Stimulated activated CD8-positive, alpha-beta memory T cell treated with anti-CD3 and anti-CD28 coated beads, Interleukin-2, amount 100 ng/mL, for 1 hour (primary cell): ENCODE measurements at places on chromosomes 16 and 17.

- no peak for DNase-seq
These were observed 1.5 kb downstream of the MRPL27 start for GRCh38 chr17:50371526-50371925.

DNA sequence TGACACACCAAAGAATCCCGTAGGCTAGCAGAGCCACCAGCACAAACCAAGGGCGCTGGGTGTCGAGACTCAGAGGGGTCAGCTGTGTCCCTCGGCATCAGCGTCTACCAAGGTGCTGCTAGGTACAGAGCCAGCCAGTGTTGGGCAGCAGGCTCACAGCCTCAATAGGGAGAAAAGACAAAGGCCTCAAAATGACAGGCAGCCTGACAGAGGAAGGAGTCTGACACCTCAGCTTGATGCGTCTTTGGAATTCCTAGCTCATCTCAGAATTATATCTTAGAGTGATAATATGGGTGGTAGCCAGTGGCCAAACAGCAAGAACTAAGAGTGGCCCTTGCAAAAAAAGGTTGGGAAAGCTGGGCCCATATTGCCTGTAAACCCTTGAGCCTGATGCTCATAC lies 45.9 kb downstream of the HS3ST3B1 start:
- no peak for DNase-seq

DNA sequence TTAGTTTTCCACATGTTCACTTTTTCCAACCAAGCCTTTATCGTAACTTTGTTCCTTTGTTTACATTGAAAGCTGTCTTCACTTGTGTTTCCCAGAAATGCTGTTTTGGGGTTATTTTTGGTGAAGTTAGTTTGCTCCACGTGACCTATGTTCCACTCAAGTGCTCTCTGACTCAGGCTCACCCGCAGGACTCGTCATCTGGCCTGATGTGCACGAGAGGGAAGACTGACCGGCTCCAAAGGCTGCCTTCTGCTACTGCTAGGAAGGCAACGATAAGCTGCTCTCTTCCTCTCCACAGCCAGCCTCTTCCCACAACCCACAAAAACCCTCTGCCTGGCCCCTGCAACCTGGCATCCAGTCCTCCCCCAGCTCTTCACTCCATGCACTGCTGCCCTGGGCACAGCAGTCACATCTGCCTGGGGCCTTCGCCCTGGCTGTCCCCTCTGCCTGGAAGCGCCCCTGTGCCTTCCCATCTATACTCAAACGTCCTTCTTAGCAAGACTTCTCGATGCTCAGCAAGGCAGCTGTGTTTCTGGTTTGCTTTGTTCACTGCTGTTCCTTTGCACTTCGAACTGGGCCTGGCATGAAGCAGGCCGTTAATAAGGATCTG lies 28.0 kb downstream of the ZCCHC14 start:
- no peak for DNase-seq

- DNase-seq: no peak
These were observed 33.2 kb downstream of the SPHK1 start for GRCh38 chr17:76417499-76418143.

DNA sequence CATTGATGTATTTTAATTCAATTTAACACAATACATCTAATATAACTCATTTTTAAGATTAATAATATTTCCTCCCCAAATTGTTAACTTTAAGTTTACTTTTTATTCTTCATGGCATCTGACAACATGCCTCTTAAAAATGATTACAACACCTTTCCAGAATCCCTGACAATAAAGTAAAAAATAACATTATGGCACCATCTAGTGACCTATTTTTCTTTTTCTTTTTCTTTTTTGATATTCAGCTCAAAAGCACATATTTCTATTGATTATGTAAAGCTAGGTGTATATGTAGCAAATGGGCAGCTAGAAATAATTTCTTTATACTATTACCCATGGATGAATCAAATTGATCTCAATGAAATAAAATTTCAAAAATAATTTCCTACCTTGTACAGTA lies 834.3 kb upstream of the CDH8 start:
- no peak for DNase-seq

- DNase-seq: no peak
These were observed 167.1 kb upstream of the FOXF1 start for GRCh38 chr16:86343027-86343795.
